ENCODE measurements at places on chromosomes 4 and X.

DNA sequence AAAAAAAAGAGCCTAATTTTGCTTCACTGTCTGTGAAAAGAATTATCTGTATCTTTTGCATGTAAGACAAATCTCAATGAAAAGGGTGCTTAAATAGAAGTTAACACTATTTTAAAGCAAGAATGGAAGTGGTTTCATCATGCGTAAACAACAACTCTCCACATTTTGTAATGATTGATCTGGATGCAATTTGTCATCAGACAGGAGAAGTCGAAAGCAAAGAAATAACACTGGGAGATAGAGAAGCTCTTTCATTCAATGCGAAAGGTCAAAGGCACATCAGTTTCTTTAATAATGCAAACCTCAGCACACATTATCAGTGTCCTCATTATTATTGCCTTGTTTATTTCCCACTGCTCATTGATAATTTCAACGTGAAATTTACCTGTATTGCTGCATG lies 8.8 kb downstream of the KLKB1 start:
- DNase-seq: no peak

DNA sequence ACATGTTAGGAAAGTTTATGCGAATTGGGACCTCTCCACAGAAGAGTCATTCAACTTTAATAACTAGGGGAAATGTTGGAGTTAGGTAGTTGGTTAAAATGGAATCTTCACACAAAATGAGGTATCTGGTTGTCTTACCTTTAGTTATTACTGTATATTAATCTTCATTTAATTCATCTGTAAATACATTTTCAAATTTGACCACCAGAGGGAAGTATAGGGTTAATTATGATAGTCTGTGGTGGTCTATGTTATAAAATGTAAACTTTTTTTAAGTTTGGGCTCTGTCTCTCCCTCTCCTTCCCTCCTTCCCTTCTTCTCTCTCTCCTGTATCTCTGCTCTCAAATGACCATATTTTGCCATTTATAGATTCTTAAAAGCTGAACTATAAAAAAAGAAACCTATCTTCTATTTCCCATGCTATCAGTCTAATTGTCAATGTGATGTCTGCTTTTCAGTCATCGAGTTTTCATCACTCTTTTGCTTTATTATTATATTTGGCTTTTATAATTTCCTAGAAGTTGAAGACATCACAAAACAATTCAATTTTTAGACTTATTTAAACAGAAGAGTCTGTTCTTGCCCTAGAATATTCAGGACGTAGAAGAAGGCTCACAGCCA lies 49.8 kb downstream of the TMEM144 start:
- no peak for DNase-seq

- no peak for DNase-seq
These were observed 32.7 kb downstream of the IRF2 start for GRCh38 chr4:184441461-184442313.

- no peak for DNase-seq
These were observed 527 bp downstream of the NOA1 start for GRCh38 chr4:56976837-56977320.

DNA sequence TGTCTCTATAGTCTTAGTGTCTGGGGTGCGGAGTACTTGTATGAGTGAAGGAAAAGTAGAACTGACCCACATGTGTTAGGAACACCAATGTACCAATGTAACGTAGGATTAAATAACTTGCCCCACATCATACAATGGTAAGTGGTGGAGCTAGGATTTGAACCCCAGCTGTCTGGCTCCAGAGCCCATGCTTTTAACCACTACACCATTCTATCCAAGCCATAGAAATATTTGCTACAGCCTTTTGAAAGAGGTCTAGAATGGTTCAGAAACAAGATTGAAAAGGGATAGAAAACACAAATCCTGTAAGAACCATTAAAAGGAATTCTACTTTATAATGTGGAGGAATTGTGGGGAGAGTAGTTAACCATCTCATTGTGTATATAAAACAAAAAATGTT lies 169.9 kb upstream of the ATP6AP2 start:
- no peak for DNase-seq

DNA sequence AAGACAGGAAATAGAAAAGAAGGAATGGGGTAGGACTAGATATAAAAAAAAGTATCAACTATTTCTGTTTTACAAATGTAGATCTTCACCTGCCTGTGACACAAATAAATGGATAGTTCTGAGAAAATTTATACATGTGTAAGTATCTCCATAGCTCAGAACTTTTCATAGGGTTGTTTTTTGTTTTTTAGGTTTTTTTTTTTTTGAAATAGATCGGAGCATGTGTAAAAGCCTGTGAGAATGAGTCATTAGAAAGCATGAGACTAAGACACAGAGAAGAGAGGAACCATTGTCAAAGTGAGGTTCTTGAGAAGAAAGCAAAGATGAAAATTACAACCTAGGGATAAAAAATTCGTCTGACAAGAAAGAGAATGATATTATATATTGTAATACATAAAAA lies 481.6 kb downstream of the PABPC4L start:
- DNase-seq: no peak

DNA sequence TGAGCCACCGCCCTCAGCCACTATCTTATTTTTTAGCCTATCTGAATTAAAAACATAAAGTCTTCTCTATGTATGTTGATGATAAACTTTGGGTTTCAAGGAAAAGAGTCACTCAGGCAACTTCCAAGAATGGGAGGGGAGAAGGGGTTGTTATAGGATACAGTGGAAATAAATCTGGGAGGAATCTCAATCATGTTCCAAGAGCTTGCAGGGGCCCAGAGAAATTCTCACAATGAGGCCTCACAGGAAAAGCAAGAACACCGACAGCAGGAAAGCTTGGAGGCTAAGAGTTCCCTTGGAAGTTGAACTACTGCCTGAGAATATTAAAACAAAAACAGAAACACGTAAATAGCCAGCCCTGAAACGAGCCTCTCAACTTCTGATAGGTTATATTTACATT lies 384.6 kb upstream of the IGFBP7 start:
- DNase-seq: no peak

DNA sequence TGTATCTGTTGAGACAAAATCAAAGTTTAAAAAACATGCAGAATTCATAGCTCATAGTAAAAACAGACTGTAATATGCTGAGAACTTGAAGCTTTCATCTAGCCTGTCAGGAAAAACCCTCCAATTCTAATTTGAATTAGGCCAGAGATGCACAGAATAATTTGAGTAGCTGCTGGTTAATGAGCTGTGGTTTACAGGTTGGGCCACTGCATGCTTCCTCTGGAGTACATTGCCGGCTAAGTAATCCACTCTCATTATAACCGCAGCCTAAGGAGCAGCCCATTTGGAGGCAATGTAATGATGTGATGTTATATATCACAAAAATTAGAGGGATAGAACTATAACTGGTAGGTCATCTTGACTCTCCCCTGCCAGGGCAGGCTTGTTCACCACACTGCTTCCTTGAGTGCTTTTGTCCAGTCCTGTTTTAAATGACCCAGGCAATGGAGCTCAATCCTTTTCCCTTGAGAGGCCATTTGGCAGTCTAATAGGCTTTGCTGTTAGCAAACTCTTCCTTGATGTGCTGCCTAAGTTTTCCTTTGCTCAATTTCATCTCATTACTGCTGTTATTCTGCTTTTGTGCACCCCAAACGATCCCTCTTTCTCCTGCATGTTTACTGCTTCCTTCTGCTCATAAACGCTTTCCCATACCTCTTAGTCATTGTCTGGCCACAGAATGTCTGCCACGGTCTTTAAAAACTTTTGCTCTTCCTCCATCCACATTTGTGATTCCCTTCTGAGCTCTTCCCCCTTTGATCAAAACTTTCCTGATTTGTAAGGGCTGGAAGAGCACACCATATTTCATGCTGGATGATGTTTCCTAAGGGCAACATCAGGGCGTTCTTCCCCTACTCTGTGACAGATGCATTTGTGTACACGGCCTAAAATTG lies 230.9 kb downstream of the C4orf33 start:
- DNase-seq: no peak

GRCh38 chrX:39654952-39655351 lies 442.8 kb downstream of the BCOR start:
- no peak for DNase-seq

GRCh38 chrX:56248492-56248891 lies 16.3 kb downstream of the KLF8 start:
- no peak for DNase-seq

GRCh38 chr4:15149234-15149838 lies 147.1 kb downstream of the CPEB2 start:
- no peak for DNase-seq

DNA sequence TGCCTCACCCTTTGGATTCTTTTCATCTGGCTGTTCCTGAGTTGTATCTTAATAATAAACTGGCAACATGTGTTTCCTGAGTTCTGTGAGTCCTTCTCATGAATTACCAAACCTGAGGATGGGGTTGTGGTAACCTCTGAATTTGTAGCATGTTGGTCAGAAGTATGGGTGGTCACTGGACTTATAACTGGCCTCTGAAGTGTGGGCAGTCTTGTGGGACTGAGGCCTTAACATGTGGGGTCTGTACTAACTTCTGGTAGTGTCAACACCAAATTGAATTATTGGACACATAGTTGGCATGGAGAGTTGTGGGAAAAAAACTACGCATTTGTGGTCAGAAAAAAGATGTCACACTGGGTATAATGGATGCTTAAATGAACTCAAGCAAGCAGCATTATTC lies 45.0 kb upstream of the TNIP3 start:
- DNase-seq: no peak

DNA sequence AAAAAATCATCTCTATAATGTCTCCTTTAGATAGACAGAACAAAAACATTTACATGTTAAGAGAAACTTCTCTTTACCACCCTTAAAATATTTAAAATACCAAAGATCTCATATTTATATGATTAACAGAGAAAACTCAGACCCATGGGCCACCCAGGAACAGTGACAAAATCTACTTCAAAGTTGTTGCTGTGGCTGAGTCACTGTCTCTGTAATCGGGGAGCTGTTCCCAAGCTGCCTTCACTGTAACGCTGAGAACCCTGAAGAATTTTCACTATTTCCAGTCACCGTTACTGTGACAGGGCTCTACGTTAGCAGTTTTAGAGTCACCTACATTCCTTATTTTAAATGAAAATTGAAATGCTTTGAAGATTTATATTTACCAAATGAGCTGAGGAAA lies 9.0 kb upstream of the DAPP1 start:
- DNase-seq: no peak

- no peak for DNase-seq
These were observed 19.7 kb upstream of the CXCL3 start for GRCh38 chr4:74058048-74058651.

- no peak for DNase-seq
These were observed 44.9 kb upstream of the SPRY1 start for GRCh38 chr4:123351713-123352112.

DNA sequence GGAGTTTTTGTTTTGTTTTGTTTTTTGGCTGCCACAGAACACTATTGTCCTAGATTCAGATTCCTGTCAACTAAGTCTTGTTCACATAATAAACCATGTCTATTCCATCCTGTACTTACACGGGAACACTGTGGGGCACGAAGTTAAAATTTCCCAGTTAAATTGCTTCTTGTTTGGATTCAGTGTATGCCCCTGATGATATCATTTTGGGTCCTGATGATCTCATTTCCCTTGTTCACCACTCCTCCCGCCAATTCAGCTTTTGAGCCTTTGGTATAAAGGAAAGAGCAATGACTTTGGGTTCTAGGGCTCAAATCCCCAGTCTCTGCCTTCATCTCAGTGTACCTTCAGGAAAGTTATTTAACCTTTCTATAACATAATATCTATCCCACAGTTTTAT lies 333.5 kb downstream of the FBXW7 start:
- no peak for DNase-seq

GRCh38 chrX:42946544-42947194 lies 168.7 kb upstream of the PPP1R2C start:
- no peak for DNase-seq

- DNase-seq: no peak
These were observed 131.8 kb downstream of the AFF1 start for GRCh38 chr4:87066403-87067123.

DNA sequence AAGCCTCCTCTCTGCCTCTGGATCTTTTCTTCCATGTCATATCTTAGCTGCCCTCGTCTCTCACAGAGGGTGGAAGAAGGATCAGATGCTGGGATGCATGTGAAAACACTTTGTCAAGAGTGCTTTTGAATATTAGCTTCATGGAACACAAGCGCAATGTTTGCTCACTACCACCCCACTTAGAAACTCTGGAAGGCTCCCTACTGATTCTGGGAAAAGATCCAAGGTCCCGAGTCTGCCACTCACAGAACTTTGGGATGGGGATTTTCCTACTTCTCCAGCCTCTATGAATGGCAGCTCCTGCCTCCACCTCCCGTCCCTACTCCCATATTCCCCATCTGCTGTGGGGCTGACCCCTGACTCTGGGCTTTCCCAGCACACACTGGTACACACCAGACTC lies 40.2 kb upstream of the CRMP1 start:
- DNase-seq: no peak

- no peak for DNase-seq
These were observed 74.7 kb downstream of the REPS2 start for GRCh38 chrX:17020851-17021821.

- no peak for DNase-seq
These were observed 23.5 kb upstream of the GALNT7 start for GRCh38 chr4:173145131-173145530.

DNA sequence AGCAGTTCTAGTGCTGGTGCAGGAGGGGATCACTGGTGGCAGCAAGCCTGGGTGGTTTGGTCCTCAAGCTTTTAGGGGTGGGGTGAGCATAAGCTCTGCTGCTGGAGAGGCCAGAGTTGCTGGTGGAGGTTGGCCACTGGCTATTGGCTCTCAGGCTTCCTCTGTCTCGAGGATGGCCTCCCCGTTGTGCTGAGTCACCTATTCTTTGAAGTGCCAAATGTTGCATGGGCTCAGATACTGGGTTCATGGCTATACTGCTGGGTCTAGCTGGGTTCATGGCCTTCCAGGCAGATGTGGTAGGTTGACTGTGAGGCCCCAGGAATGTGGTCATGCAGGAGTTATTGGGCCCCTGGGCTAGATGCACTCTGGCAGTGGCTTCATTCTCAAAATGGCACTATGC lies 466.3 kb downstream of the NAF1 start:
- DNase-seq: no peak

- DNase-seq: no peak
These were observed 260.6 kb upstream of the BOD1L1 start for GRCh38 chr4:13888112-13888511.

DNA sequence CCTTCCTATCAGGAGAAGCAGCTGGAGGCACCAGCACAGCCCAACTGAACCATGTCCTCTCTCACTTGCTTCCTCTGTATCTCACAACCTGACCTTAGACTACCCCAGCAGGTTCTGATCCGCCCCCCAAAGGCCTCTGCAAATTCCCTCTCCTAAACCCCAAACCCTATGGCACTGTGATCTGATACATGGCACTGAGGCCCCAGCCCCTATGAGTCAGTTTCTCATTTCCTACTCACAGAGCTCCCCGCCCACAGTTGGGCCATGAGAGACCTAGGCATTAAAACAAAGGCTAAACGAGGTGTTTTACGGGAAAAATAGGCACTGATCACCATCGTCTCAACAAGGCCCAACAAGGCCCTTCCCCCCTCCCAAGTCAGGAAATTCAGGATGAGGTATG lies 19.1 kb downstream of the SASH3 start:
- DNase-seq: no peak

DNA sequence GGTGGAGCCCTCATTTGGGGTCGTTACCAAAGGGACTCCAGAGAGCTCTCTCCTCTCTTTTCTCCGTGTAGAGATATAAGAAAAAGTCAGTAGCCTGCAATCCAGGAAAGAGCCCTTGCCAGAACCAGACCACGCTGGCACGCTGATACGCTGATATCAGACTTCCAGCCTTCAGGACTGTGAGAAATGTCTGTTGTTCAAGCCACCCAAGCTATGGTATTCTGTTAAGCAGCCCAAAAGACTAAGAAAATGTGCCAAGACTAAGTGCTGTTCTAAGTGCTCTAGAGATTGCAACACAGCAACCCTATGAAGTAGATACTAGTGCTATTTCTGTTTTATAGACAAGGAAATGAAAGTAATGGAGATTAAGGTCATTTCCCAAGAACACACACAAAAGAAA lies 205.7 kb downstream of the CAMK2D start:
- DNase-seq: no peak

All from urinary bladder (tissue), 4 donors.